Fibroblast of skin of right quadriceps (primary cell): ENCODE measurements at places on chromosomes 13 and 19.
A peak's percentile ranks its signal among the peaks of the same experiment; 100 is the strongest.

DNA sequence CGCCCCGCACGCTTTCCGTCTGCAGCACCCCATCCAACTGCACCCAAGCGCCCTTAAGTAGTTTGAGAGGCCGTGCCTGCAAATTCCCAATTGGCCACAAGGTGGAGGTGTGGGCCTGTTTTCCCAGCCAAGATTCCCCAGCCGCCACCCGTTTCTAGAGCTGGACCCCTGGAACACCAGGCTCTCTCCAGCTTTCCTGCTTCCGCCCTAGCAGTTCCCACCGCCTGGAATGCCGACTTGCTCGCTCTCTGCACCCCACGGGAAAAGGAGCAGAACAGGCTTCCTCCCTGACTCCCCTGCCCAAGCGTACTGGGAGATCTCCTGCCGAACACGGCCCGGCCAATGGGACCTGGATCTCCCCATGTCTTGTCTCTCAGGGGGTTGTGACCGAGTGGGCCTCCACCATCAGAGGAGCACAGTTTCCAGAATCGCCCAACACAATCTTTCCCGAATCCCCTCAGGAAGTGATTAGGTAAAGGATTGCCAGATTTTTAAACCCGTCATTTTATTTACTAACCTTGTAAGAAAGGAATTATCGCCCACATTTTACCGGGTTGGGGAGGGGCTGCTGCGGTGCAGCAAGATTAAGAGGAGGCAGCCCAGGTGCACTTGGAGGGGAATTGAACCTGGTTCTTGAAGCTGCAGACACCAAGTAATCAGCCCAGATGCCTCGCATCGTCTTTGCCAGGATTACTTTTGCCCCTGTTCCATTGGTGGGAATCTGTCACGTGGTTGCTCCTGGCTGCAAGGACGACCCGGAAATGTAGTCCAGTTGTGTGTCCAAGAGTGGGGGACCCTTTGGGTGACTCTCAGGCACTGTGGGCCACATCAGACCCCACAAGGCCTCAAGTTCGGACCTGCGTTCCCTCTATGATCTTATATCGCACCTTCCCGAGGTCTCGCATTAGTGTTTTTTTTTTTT, 3.5 kb upstream of the NAPSA start:
- peak; percentile 86 for DNase-seq

- DNase-seq = no peak
Measured at GRCh38 chr13:105363261-105364190, 1171.9 kb downstream of the EFNB2 start.

- no peak for DNase-seq
Measured at GRCh38 chr13:77184455-77184854, 142.4 kb downstream of the MYCBP2 start.

- DNase-seq = peak; percentile 39
Measured at GRCh38 chr13:45393941-45394570, 24.1 kb downstream of the SLC25A30 start.

DNA sequence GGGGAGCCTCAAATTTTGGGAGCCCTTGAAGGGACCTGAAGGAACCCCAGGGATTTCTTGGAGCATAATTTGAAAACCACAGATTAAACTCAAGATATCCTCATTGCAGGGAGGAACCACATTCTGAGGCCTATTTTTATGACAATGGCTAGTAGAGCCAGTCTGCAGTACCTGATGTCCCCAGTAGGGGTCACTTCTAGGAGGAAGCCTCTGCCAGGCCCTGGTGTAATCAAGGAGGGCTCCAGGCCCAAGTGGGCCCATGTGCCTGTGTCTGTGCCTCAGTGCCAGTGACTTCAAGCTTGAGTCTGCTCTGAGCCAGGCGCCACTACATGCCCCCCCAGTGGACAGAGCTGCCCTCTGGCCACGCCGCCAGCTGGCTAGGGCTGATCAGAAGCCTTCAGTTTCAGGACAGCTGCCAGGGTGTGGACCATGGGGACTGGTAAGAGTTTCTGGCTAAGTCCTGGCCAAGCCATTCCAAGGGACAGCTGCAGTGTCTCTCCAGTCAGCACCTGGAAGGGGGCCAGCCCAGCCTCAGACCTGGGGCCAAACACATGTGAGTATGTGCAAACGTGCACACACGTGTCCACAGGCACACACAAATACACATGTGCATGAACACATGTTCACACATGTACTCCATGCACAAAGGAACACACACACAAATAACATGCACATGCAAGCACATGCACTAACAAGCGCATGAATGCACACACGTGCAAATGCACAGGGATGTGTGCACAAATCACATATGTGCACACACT, 20.5 kb upstream of the SLC7A10 start:
- no peak for DNase-seq

GRCh38 chr19:28578786-28579505, 634.0 kb downstream of the UQCRFS1 start:
- no peak for DNase-seq

DNA sequence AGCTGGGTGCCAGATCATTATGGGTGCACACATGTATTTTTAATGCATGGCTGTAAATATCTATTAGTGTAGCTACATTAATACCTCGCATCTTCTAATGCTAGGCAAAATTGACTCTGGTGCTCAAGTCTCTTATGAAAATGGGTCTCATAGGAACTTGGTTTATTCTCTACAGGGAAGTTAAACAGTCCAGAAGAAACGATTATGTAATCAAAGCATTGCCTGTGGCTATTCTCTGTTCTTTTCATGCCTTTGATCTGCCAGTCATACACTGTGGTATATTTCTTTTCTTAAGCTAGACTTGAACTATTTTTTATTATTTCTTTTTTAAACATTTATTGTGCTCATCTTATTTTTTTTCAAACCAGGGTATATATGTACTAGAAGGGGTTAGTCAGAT, 1015.0 kb downstream of the SLITRK1 start:
- no peak for DNase-seq

GRCh38 chr19:28345811-28346210, 867.1 kb downstream of the UQCRFS1 start:
- DNase-seq = no peak

DNA sequence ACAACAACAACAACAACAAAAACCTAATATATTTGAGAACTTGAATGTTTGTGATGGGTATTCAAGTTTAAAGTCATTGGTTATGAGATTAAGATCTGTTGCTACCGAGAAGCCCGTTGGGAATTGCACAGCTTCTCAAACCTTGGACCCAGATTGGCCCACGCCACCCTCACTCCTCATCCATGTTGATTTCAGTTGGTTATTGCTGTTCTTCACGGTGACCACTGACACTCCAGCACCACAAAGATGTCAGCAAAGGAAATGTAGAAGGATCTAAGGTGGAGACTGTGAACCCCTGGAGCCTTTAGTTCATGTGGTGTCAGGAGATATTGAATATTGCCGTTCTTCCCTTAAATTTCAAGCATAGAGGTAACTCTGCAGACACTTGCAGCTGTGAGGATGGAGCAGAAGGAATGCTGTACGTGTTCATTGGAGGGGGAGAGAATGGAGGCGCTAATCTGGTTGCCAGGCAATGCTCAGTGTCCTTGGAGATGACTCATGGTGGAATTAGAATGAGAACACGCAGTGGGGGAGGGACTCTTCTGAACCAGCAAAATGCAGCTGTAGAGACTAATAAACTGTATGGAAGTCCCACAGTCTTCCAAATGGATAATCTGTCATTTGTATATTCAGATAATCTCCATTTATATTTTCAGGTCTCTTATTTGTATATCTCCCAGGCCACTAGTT, 20.8 kb upstream of the ZNF835 start:
- DNase-seq = no peak

GRCh38 chr19:39065928-39066327, 18.2 kb upstream of the ACP7 start:
- no peak for DNase-seq

DNA sequence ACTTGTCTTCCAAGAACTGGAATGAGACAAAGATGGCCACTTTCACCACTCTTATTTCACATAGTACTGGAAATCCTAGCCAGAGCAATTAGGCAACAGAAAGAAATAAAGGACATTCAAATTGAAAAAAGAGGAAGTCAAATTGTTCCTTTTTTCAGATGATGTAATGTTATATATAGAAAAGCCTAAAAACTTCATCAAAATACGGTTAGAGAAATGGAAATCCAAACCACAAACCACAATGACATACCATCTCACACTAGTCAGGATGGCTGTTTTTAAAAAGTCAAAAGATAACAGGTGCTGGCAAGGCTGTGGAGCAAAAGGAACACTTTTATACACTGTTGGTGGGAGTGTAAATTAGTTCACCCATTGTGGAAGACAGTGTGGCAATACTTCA, 113.3 kb upstream of the SPRY2 start:
- peak; percentile 16 for DNase-seq

DNA sequence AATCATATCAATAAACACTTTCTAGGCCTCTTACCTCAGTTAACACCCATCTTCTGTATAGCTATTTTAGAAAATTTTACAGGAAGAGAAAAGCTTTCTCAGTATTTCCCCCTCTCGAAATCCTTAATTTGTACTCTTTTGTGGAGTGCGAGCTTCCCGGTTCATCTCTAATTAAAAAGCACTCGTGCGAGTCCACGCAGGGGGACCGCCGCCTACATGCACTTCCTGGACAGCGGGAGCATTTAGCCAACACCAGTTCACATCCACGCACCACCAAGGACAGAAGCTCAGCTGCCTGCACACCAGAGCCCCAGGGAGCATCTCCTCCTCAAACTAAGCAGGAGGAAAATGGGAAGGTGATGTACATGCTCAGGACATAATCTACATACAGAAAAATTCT, 60.0 kb downstream of the RASA3 start:
- no peak for DNase-seq

DNA sequence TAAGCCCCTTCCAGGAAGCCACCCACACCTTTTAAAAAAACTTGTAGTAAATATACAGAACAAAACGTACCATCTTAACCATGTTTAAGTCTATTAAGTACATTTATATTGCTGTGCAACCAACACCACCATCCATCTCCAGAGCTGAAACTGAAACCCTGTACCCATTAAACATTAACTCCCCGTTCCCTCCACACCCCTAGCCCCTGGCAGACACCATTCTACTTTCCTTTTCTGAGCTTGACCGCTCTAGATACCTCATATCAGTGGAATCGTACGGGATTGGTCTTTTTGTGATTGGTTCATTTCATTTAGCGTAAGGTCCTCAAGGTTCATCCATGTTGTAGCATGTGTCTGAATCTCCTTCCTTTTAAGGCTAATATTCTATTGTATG, 13.0 kb upstream of the SPATA13 start:
- no peak for DNase-seq

- DNase-seq = no peak
Measured at GRCh38 chr13:36992362-36992761, 6.8 kb downstream of the ALG5 start.

- peak; percentile 72 for DNase-seq
Measured at GRCh38 chr13:21476893-21477472, 17.9 kb upstream of the ZDHHC20 start.

DNA sequence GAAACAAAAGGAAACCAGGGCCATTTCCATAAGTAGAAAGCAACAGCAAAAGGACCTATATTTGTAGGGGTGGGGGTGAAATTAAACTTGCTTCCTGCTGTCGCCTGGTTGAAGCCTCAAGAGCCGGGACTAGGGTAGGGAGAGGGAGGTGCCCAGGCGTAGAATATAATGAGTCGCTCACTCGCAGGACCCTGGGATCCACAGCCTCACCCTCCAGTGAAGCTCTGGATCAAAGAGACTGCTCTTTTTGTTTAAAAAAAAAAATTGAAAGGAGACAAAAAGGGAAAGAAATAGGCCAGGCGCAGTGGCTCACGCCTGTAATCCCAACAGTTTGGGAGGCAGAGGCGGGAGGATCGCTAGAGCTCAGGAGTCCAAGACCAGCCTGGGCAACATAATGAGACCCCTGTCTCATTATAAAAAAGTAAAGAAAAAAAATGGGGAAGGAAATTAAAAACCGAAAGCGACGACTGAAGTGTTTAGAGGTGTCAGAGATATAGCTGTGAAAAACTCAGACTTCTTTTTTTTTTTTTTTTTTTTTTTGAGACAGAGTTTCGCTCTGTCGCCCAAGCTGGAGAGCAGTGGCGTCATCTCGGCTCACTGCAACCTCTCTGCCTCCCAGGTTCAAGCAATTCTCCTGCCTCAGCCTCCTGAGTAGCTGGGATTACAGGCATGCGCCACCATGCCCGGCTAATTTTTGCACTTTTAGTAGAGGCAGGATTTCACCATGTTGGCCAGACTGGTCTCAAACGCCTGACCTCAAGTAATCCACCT, 10.9 kb upstream of the ADGRE5 start:
- DNase-seq = no peak

DNA sequence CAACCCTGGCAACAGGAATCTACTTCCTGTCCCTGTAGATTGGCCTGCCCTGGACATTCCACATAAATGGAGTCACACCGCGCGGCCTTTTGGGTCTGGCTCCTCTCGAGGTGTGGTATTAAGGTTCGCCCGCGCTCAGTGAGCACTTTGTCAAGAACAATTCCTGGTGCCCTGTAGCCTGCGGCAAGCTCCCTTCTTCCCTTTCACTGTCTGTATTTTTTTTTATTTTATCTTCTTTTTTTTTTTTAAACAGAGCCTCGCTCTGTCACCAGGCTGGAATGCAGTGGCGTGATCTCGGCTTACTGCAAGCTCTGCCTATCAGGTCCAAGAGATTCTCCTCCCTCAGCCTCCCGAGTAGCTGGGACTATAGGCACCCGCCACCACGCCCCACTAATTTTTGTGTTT, 28.3 kb downstream of the PEX11G start:
- DNase-seq = peak; percentile 31

DNA sequence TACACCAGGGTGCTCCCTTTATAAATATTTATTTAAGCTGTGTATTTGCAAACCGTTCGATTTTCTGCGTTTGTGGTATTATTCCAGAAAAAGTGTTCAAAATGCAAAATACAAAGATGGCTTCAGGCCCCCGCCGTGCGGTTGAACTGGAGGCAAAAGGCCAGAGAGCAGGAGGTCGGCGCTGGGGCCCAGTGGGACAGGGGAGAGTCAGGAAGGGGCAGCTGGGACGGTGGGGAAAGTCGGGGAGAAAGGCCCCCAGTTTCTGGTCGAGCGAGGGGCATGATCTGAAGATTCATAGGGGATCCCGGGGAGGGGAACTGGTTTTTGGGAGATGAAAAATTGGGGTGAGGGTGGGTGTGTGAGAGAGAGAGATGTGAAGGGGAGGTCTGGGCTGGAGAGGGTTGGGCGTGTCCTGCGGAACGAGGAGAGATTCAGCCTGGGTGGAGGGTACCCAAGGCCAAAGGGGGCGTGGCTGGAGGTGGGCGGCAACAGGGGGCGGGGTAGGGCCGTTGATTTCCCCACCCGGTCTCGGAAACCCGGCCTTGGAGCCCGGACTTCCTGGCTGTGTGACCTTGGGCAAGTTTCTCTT, 678 bp downstream of the ISOC2 start:
- DNase-seq = peak; percentile 78

DNA sequence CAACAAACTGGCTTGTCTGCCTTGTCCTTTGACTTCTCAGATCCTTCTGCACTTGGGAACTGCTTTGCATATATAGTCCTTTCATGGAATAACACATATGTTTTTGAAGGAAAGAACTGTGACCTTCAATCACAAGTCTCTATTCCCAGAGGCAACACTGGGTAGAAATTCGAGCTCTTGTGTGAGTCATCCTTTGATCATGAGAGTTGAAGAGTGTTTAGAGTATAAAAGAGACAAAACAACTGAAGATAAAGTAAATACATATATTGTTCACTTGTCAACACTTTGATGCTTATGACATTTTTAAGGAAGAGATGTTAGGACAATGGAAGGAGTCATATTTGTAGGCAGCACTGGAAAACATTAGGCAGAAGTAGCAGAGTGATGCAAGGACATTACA, 5.2 kb upstream of the OR7A5 start:
- no peak for DNase-seq
